NCI-H2227 treated with DMSO at 0.1 percent for 48 hours (cell line): ENCODE measurements at places on chromosomes 13 and 19.
A peak's percentile ranks its signal among the peaks of the same experiment; 100 is the strongest.

GRCh38 chr19:40159744-40160143, 31.5 kb upstream of the MAP3K10 start:
- DNase-seq: no peak

DNA sequence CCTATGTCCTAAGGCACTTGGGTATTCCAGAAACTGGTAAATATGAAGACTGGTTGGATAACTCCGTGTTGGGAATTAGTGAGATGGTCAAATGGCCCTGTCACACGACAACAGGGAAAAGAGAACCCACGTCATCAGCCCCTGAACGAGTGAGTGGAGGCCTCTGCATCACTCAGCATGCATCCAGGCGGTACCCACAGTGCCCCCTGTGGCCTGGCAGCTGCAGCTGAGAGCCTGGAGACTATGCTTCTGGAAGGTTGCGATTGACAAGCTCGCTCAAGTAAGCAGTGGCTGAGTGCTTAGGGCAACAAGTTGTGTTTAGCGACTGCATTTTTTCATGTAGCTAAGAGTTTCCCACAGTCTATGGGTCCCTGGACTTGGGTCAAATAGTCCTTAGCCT, 55.9 kb downstream of the COL4A2 start:
- no peak for DNase-seq

GRCh38 chr19:35519291-35519690, 5.8 kb upstream of the DMKN start:
- DNase-seq: no peak

- DNase-seq: no peak
These were observed 99.2 kb upstream of the C1QTNF9B start for GRCh38 chr13:23996456-23996855.

GRCh38 chr13:52405767-52406494, at the start of gene THSD1:
Gene THSD1, minus strand, starts transcription at chr13:52406172. Its CDS starts 3,572 bp downstream, at chr13:52402600.
- no peak for DNase-seq

GRCh38 chr13:30051531-30052060, 201.2 kb upstream of the UBL3 start:
- no peak for DNase-seq

GRCh38 chr13:64540468-64540867, 2689.7 kb downstream of the PCDH9 start:
- no peak for DNase-seq

GRCh38 chr13:27572234-27572901, 48.0 kb downstream of the LNX2 start:
- DNase-seq: no peak

DNA sequence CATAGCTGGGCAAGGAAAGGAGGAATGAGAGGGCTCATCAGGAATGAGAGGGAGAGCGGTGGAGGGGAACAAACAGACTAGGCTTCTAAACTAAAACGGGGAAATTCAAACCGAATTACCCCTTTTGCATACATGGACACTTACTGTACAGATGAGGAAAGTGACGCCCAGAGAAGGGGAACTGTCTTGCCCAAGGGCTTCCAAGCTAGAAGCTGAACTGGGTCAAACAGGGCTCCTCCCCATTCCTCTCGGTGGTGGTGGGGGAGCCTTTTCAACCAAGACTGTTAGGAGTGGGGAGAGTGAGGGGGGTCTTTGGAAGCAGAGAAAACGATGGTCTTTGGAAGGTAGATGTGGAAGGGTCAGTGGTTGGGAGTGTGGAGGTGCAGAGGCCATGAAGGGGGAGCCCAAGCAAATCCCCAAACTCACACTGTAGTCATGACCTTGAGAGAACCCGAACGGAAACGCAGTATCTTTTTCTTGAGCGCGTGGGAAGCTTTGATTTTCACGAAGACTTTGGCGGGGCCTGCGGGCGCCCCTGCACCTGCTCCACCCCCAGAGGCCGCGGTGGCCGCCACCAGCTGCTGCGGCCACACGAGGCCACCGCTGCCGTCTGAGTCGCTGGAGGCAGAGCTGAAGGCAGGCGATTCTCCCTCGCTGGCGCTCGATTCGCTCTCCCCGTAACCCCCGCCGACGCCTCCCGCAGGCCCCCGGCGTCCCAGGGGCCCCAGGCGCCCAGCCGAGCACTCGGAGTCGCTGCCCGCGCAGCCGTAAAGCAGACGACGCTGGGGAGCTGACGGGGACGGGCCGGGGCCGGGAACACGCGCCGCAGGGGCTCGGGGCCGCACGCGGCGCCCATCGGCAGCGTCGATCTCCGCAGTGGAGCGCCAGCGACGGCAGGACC, 12.3 kb upstream of the GNG8 start:
- DNase-seq: no peak

DNA sequence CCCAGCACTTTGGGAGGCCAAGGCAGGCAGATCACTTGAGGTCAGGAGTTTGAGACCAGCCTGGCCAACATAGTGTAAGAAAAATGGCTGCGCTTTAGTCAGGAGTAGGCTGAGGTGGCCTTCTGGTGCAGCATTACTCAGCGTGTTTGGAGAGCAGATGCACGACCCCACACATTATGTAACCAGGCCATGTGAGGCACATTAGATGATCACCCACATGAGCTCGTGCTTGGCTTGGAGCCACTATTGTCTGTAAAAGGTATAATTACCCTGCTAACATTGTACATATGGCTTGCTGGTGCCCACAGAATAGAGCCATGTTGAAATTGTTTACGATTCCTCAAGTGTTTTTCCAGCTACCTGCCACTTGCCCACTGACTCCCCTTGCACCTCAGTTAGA, 24.0 kb upstream of the SCEL start:
- peak; percentile 4 for DNase-seq

GRCh38 chr19:9431475-9431874, 3.9 kb downstream of the ZNF266 start:
- DNase-seq: no peak
